ENCODE measurements at places on chromosomes 3 and 15.

- no peak for DNase-seq
Observed at GRCh38 chr3:128500556-128500955, 7.6 kb upstream of the GATA2 start.

GRCh38 chr15:39621976-39622375 lies 41.1 kb downstream of the THBS1 start:
- no peak for DNase-seq

DNA sequence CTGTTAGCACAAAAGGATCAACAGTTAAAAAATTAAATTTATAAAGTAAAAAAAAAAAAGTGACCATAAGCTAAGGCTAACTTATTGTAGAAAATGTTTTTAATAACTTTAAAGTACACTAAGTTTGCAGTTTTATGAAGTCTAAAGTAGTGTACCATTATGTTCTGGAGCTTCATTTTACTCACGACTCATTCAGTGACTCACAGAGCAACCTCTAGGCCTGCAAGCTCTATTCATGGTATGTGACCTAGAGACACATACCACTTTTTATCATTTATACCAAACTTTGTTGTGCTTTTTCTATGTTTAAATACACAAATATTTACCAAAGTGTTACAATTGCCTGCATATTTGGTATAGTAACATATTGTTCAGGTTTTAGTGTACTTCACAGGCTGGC lies 1552.3 kb downstream of the OTOL1 start:
- no peak for DNase-seq

- no peak for DNase-seq
Observed at GRCh38 chr3:69888040-69888942, 111.2 kb upstream of the SAMMSON start.

GRCh38 chr3:17070161-17070959 lies 185.6 kb downstream of the PLCL2 start:
- DNase-seq: no peak

DNA sequence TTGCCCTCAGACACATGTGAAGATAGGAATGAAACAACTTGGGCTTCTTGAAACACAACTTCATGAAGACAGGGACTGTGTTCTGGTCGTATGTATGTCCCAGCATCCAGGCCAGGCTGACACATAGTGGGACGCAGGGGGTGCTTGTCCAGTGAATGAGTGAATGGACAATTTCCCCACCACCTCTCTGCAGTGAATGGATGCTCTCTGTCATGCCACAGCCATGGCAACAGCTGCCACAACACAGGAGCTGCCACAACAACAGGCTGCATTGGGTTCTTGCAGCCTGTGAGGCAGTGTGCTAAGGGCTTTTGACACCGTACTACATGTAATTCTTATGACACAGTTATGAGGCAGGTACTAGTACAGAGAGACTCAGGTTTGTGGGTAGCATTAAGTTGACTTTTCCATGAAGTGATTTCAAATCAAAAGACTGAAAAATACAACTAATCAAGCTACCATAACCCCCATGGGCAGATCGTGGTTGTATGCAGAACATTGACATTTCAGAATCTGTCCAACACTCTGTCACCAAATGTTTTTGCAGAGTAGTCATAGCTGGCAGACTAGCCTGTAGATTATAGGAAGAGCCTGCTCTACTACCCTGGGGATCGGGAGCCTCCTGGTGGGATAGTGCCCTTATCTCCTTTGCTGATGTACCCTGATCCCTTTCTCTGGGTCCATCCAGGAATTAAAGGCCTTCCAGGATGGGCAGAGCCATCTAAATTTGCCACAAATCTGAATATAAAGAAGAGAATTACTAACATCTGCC lies 40.8 kb downstream of the CLSTN2 start:
- DNase-seq: no peak

DNA sequence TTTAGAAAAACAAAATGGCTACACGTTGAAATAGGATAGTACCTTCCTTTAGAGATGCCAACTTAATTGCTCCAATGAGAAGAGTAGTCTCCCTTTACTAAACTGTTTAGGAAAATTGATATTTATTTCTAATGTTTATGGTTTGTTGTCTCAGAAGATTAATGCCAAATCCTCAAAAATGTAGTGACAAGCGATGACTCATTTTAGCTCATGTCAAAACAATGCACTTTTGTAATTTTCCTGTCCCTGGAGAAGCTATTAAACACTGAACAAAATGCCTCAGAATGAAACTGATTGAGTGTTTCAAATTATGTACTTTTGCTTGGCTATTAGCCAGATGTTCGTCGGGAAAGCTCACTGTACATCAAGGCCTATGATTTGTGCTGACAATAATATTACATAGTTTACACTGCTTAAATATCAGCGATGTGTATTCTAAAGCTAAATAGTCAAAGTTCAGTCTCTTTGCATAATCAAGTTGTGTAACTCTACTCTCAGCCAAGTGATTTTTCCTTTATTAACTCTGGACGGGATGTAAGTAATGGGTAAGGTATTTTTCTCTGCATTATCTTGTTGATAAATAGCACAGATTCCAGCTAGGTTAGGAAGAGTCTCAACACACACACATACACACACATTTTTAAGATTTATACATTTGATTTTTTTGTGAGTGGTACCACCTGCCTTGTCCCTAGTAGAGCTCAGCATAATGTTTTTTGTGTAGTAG lies 83.7 kb downstream of the CMSS1 start:
- DNase-seq: no peak
